A172 (cell line): ENCODE measurements at places on chromosomes 7 and 10.

GRCh38 chr7:42278344-42278743 lies 41.3 kb upstream of the GLI3 start:
- DNase-seq = no peak

GRCh38 chr10:18616337-18616736 lies 35.0 kb downstream of the NSUN6 start:
- DNase-seq = no peak

DNA sequence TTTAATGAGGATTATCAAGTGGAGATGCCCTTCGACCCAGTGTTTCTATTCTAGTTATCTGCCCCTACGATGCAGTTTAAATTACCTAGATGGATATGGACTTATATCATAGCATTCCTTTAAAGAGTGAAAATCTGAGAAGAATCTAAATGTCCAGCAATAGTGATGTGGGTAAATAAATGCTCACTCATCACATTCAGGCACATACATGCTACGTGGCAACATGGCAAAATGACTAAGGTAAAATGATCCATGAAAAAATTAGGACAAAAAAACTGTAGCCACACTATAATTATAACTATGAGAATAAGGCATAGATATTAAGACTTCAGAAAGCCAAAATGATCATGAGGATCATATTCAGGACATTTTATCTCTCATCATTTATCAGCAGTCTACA lies 82.4 kb upstream of the PDE1C start:
- no peak for DNase-seq

DNA sequence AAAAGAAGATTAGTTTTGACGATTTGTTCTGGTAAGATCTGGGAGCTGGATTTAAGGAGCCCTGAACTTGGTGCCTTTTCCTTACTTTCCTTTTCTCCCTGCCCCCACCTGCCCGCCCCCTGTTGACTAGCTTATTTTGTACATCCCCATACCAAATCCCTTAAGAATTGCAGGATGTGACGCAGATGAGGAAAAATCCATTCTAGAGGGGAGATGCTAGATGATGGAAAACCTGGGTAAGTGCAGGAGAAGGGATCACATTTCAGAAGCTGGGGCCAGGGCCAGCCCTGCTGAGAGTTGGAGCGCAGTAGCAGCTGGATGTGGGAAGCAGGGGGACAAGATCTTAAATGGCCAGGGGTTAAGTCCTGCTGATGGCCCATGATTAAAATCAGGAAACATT lies 93.9 kb downstream of the CCDC3 start:
- peak; percentile 10 for DNase-seq

- no peak for DNase-seq
Observed at GRCh38 chr7:147584771-147585193, 1005.8 kb upstream of the C7orf33 start.

- DNase-seq = peak; percentile 39
Observed at GRCh38 chr10:96229568-96230030, 41.8 kb downstream of the BLNK start.

DNA sequence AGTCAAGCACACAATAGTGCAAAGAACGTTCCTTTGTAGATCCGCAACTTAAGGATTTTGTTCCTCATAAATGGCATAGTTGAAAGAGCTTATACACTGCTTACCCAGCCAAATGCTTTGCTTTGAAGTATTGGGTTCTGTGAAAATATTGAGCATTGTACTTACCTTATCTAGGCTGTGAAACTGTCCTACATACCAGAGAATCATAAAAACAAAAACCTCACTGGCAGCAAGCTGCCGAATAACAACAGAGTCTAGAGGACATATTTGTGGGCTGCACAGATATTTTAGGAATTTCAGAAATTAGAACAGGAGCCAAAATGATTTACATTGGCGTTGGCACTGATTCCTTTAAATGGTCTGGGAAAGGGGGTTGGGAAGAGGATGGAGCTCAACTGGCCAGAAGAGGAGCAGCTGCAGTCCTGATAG lies 174.8 kb downstream of the RTKN2 start:
- DNase-seq = peak; percentile 86

DNA sequence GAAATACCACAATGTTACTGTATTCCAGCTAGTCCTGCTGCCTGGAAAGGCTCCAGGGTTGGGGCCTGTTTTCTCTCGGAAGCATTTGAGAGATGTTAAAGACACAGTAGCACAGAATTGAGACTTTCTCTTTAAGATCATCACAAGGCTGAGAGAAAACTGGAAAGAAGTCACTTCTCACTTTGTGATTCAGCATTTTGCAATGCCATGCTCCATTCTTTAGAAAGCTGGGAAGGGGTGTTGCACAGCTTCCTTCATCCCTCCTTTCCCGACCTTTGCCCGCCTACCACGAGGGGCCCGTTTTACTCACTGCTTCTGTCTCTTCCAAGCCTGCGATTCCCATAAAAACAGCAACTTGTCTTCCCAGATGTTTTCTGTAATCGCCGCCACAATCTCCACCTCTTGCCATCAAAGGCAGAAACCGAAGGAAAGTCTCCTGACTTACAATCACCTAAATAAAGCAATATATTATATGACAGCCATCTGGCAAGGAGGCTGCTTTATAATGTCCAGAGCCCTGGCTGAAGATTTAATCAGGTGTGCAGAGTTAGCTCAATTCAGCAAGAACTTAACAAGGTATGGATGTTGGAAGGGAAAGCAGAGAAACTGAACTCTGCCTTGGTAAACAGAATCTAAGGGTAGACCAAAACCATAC lies 18.9 kb downstream of the NOD1 start:
- peak; percentile 84 for DNase-seq

GRCh38 chr7:108430664-108431063 lies 25.6 kb downstream of the NRCAM start:
- no peak for DNase-seq

GRCh38 chr7:54839575-54840213 lies 80.7 kb upstream of the SEC61G start:
- peak; percentile 78 for DNase-seq

DNA sequence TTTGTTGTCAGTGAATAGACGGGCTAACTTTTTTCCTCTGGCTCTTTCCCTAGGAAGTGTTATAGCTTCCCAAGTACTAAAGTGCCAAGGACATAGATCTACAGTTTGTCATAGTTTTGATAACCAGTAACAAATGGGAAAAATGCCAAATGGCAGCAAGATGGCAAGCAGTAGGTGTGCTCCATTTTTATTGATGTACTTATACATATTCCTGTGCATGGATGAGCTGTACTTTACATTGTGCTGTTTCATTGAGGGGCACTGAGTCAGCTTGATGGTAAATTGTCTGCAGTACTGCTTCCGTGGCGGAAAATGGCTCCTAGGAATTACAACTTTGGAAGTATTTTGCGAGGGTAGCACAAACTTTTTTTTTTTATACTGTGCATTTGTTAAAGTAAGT lies 7.1 kb downstream of the ADAM22 start:
- DNase-seq = no peak

GRCh38 chr7:120462991-120463390 lies 190.0 kb downstream of the KCND2 start:
- no peak for DNase-seq

- no peak for DNase-seq
Observed at GRCh38 chr7:123237-123636, 69.1 kb upstream of the FAM20C start.

GRCh38 chr10:35795131-35795824 lies 153.2 kb upstream of the FZD8 start:
- DNase-seq = peak; percentile 68

DNA sequence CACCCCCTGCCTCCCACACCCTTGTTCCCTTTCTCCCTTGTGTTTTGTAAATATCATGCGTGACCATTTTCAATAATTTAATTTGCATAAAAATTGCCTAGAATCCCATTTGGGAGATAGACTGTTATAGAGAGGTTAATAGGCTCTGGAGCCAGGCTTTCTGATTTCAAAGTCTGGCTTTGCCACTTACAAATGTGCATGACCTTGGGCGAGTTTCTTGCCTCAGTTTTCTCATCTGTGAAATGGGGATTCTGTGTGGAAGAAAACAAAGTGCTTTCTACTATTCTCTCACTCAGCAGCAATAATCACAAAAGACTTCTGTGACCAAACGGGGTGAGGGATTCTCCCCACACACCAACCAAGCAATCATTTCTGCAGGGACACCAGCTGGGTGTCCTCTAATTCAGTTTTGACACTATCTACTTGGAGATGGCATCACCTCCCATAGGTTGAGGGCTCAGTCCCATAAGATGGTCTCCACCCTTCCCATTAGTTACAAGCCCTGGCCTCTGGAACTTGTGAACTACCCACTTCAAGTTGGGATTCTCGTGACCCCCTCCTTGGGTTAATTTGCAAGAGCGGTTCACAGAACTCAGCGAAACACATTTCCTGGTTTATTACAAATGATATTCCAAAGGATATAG lies 3.5 kb upstream of the ZNF22 start:
- no peak for DNase-seq

DNA sequence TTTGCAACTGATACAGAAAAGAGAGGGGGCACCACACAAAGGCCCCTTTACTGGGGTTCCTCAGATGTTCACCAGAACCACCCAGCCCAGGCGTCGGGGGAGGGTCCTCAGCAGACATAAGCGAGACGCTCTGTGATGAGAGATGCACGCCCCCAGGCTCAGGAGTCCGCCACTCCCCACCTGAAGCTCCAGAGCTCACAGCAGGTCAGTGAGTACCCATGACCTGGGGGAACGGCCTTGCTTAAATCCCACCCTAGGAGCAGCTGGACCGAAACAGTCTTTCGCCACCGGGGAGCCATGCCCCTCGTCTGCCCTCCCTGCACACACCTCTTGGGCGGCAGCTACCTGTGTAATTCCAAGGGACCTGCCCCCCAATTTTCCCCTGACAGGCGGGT lies 2.8 kb downstream of the CRYGN start:
- DNase-seq = no peak

- DNase-seq = no peak
Observed at GRCh38 chr10:132422903-132423825, 26.2 kb downstream of the PWWP2B start.

DNA sequence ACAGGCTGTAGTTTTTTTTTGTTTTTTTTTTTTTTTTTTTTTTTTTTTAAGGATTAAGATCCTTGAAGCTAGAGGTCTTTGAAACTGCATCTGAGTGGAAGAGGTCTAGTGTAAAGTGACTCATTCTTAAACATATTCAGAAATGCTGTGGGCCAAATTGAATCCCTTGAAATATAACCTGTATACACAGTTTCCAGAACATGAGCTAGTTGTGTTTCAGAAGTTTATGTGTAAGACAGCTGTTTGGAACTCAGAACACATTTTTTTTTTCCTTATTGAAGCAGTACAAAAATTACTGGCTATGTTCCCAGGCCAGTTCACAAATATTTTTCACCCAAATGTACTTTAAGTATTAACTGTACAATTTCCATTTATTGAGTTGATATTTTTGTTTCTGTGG lies 67.9 kb downstream of the PPP1R9A start:
- DNase-seq = no peak

DNA sequence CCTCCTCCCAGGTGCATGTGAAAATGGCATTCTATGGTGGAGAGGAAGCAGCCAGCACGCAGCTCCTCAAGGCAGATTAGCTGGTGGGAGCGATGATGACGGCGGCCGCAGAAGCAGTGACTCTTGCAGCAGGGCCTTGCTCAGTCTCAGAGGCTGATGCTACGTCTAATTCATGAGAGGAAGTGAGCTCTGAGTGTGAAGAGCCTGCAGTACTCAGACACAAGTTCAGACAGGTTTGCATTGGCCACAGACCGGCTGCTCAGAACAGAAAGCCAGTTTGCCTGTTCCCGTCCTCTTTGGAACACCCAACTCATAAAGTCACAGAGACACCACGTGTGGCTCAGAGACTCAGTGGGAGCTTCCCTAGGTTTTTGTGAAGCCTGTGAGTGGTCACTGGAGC lies 136.5 kb downstream of the ADARB2 start:
- DNase-seq = no peak

DNA sequence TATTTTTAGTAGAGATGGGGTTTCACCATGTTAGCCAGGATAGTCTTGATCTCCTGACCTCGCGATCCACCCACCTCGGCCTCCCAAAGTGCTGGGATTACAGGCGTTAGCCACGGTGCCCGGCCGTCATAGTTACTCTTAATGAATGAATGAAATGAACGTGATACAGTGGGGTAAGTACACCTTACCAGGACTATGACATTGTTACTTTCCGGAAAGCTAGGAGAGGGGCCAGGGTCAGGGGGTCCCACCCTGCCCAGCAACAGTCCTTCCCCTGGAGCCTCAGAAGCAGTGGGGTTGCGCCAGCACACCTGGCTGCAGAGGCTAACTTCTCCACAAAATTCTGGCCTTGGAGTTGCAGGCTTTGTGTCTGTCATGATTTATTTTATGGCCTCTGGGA lies 21.4 kb downstream of the VSTM4 start:
- DNase-seq = no peak

DNA sequence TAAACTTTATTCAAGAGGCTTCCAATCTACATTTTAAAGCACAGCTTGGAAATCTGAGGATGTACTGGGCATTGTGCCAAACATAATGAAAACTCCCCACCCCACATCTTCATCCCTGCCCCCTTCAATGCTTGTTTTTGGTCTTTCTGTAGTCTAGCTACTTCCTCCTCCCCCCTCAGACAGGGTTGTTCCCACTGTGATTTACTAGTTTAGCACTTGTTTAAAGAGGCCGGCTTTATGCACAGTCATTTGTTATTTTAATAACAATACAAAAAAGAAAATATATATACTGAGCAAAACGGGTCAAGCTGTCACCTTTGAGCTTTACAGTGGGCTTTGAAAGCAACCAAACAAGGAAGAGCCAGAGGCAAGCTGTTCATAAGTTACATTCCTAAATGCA lies 132.6 kb downstream of the CHRM2 start:
- DNase-seq = no peak

GRCh38 chr7:18610331-18610948 lies 114.9 kb downstream of the HDAC9 start:
- peak; percentile 45 for DNase-seq

- no peak for DNase-seq
Observed at GRCh38 chr10:69364232-69364940, 52.3 kb downstream of the TACR2 start.

DNA sequence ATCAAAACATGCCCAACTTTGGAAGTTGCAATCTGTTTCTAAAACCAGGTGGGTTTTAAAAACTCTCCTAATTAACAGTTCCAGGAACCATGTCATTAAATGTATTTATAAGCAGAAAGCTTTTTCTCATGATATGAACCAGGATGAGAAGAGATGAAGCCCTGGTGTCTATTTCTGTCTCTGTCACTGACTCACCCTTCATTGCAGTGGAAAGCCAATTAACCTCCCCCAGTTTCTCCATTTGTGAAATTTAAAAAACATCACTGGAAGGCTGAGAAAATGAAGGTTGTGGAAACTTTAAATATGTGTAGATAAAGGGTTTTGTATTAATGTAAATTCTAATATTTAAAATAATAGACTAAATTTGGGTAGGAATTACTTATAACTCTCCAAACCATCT lies 1088.0 kb downstream of the SORCS1 start:
- DNase-seq = no peak

DNA sequence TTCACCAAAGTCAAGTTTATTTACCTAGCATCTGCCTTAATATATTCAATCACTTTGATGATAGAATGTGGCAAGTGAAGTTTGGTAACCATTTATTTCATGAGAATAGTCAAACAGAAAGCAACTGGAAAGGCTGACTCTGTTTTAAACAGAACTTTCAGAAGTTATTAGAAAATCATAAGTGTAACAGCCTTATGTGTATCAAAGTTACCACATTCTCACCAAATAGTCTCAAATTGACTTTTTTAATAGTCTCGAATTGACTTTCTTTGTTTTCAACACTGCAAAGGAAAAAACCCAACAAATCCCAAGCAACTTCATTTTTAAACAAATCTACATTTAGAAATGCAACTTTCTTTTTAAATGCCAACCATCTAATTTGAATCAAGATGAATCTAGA lies 29.5 kb downstream of the NAMPT start:
- DNase-seq = no peak
